ENCODE measurements at places on chromosomes 2 and 18.

DNA sequence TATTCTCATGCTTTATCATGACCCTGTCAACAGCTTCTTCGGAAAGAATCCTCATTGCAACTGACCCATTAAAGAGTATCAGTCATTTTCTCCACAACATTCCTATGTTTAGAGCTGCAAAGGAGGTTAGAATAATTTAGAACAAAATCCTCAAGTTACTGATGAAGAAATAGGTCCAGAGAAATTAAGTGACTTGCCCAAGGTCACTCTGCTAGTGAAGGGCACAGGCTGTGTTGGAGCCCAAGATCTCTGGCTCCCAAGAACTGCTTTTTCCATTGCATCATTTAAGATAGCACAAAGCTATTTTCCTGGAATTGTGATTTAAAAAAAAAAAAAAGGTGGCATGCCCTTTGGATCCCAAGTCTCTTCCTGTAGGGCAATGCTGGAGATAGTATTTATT, 9.6 kb downstream of the IRS1 start:
- DNase-seq = no peak

- no peak for DNase-seq
Measured at GRCh38 chr18:56804395-56804794, 153.2 kb downstream of the WDR7 start.

DNA sequence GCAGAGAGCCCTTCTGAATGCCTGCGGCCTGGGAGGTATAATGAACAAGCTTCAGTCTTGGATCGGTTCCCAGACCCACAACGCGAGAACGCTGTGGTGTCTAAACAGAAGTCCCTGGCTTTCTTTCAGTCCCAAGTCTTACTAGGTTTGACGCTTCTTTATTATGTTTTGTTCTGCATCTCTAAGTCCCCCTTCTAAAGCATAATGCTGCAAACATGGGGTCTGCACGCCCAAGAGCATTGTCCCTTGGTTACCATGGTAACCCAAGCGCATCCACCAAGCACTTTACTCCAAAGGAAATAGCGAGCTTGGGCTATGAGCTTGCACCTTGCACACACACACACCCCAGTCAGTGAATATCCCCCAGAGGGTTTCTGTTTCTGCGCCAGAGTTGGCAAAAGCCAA, 193.7 kb downstream of the INO80D start:
- DNase-seq = no peak

DNA sequence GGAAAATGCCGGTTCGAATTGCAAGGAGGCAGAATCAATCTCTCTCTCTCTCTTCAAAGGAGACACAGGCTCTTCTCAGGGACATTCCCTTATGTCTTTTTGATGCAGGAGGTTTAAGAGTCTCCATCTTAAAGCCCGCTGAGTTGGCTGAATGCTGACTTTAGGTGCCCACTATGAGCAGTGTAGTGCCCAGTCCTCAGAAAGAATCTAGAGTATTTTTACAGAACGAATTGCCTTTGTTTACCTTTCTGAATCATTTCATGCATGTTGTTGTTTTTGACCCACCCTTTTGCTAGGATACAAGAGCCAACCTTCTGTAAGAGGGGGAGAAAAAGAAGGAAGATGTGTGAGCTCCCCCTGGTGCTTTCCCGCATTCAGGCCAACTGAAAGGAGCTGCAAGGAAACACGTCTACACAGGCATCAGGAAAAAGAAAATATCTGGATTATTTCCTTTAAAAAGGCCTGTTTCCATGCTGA, 193.5 kb upstream of the TCF4 start:
- no peak for DNase-seq

GRCh38 chr2:134421556-134422328, 167.9 kb downstream of the MGAT5 start:
- DNase-seq = no peak

- DNase-seq = no peak
Measured at GRCh38 chr2:180907731-180908130, 72.7 kb upstream of the UBE2E3 start.

DNA sequence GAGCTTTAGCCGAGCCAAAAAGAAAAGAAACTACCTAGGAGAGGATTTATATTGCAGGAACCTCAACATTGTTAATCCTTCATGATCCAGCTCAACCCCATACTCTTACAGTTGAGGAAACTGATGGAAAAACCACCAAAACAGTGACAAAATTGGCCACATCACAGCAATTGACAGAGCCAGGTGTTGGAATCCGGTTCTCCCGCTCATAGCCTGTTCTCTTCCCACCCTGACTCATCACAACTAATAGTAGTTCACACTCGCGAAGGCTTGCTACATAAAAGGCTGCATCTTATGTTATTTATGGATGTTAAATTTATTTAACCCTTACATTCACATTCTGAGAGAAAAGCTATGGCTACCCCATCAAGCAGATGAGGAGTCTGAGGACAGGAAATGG, 33.7 kb downstream of the SLC9A4 start:
- no peak for DNase-seq

DNA sequence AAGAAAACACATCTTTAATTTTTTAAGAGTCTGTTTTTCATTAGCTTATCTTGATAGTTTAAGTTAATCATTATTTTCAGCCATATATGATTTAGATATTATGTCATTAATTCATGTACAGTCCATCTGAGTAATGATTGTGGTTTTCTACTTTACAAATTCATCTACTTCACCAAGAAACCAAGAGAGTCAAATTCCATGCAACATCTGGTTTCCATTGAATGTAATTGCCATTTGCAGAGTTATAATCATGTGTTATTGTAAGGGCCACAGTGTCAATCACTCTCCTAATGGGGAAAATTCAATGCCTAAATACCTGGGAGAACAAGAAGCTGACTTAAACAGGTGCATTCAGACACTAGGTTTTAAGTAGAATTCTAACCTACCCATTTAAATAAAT, 217.2 kb upstream of the OSR1 start:
- no peak for DNase-seq

DNA sequence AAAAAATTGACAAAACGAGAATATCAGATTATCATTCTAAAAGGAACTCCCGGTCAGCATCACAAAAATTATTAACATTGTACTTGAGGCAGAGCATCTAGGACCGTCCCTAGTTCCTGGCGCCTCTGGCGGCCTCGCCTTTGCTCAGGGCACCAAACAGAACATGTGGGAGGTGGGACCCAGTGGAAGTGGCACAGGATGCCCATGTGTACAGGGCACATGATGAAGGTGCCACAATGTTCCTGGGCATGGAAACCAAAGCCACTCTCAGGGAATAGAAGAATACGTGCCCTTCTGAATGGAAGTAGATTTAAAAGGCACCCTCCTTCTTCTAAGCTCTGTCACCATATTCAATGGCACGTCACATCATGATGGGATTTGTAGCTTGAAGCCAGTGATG, 30.1 kb upstream of the MARCO start:
- DNase-seq = no peak

GRCh38 chr2:180985771-180986395, 5.5 kb downstream of the UBE2E3 start:
- DNase-seq = no peak

DNA sequence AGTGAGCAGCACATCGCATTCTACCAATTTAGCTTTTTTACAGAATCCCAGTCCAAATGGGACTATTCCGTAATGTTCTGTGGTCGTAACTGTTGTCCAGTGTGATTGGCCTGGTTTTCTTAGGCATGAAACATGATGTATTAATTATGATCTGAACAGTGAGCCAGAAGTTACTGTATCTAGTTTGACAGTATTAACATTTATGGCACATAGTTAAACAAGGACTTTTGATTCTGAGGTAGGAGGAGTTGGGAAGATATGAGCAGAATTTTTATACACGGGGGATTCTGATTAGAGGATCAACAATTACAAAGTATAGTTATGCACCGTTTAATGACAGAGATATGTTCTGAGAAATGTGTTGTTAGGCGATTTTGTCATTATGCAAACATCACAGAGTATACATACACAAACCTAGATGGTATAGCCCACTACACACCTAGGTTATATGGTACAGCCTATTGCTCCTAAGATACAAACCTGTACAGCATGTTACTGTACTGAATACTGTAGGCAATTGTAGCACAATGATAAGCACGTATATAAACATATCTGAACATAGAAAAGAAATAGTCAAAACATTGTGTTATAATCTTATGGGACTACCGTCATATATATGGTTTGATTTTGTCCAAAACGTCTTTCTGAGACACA, 85.0 kb downstream of the DPP10 start:
- DNase-seq = no peak

- peak; percentile 38 for DNase-seq
Measured at GRCh38 chr2:191691016-191691735, 13.2 kb downstream of the NABP1 start.

- no peak for DNase-seq
Measured at GRCh38 chr2:221641181-221641871, 69.2 kb upstream of the EPHA4 start.

GRCh38 chr2:226151157-226151556, 648.5 kb downstream of the IRS1 start:
- DNase-seq = no peak

- DNase-seq = no peak
Measured at GRCh38 chr18:31176531-31176930, 13.9 kb upstream of the DSC1 start.

GRCh38 chr18:23071285-23071684, 64.0 kb upstream of the CABLES1 start:
- DNase-seq = peak; percentile 66

DNA sequence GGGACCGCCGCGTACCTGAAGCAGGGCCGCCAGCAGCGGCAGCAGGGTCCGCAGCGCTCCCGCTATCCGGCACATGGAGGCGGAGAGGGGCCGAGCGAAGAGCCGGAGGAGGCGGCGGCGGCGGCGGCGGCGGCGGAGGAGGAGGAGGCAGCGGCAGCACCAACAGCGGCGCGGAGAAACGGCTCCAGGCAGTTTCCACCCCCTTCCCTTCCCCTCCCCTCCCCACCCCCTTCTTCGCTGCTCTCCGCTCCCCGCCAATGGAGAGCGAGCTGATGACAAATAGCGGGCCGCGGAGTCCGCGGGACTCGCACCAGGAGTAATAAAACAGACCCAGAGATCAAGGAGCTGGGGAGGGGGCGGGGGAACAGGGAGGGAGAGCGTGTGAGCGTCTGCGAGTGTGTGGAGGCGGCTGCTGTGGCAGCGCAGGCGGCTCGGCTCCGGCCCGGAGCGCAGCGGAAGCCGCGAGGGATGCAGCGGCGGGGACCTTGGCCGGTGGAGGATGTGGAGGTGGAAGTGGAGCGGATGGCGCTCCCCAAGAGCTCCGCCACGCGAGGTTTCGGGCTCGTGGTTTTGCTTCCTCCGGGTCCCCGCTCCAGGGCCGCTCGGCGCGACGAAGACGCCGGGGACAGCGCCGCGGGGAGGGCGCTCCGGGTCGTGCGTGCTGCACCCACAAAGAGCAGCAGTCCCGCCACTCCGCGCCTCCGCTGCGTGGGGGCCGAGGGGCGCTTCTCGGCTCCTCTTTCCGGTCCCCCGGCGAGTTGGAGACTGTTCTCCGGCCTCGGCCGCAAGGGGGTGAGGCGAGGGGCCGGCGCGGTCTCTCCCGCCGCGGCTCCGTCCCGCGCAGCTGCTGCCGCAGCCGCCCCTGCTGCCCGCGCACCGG, at the start of gene CDH2:
CDH2 (minus strand) TSS at position 183 of the 880 bp plus-strand sequence; CDS start at position 75, 108 bp downstream.
- DNase-seq = no peak

- DNase-seq = no peak
Measured at GRCh38 chr2:7400628-7401027, 483.4 kb downstream of the RNF144A start.

DNA sequence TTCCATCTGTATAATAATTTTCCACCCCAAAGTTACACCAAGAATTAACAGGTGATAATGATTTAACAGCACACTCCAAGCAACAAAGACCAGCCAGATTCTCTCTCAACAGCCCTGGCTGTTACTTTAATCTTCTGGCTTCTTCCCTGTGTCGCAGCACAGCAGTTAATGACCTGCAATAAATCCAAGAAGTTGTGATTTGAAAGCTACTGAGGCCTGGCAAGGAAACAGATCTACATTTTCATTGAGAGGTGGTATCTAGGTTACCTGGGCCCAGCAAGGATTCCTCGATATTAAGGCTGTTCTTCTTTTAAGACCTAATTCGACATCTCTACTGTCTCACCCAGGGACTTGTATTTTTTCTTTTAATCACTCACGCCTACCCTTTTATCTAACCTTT, 433.8 kb downstream of the NBAS start:
- DNase-seq = no peak

DNA sequence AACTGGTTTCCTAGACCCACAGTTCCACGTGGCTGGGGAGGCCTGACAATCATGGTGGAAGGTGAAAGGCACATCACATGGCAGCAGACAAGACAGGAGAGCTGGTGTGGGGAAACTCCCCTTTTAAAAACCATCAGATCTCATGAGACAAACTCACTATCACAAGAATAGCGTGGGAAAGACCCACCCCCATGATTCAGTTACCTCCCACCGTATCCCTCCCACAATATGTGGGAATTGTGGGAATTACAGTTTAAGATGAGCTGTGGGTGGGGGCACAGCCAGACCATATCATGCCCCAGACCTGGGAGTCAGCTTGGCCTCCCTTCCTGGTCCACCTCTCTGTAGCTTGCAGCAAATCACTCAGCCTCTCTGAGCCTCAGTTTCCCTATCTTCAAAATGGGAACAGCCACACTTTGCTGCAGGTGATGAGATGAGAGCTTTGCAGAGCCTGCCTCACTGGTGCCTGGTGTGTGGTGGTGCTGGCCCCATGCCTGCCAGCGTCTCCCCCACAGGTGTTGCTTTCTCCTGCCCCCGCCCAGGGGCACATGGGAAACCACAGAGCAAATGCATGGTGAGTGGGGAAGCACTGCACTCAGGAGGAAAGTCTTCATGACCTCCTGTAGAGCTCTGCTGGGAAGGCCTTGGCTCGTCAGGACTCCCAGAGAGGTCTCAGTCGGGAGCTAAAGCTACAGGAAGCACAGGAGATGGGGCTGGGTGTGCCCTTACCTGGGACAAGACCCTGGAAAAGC, 31.1 kb downstream of the GREB1 start:
- DNase-seq = no peak

DNA sequence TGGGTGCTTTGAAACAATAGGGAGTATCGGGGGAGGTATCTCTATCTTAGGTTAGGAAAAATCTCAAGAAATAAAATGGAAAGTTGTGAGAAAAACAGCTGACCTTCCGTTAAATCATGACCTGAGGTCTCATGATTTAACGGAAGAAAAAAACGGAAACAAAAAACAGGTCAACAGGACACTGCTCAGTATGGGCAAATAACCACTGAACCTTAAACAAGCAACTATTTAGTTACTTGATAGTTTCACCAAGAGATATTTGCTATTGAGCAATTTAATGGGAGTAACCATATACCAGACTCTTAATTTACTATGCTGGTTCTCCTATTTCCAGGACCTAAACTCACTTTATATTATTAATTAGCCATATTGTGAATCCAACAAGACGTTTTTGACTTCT, 150.8 kb downstream of the PARD3B start:
- no peak for DNase-seq

- no peak for DNase-seq
Measured at GRCh38 chr2:158394453-158394852, 62.1 kb downstream of the CCDC148 start.
